CD4-positive, alpha-beta T cell treated with Interleukin-15 for 1 hour (primary cell): ENCODE measurements at places on chromosomes 3 and 15.

GRCh38 chr15:83413054-83413719 lies 34.0 kb upstream of the SH3GL3 start:
- no peak for DNase-seq

DNA sequence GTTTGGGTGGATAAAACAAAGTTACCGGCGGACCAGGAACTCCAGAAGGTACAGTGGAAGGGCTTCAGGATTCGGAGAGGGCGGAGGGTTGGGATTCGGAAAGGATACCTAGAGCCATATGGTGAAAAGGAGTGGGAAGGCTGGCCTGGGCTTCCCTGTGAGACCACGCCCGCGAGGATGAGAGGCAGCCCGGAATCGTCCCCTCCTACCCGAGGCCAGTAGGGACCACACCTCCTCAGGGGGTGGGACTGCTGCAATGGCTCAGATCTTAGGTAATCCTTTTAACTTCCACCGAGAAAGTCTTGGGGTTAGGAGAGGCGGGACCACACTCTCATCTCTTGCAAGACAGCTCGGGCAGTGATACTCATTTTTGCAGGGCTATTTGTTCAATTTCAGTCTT lies 511.3 kb downstream of the OCA2 start:
- DNase-seq = no peak

DNA sequence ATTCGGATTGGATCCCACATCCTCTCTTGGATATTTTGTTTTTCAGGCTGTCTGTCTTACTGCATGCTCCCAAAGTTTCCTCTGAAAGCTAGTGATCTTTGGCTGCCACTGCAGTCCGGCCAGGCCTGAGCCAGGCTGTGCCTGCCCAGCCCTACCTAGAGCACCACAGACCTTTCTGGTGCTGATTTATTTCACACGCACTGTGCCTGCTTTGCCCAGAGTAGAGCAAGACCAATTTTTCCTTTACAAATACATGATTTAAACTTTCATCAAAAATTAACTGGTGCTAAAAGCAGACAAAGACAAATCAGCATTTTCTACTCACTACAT lies 28.0 kb upstream of the NDUFB4 start:
- no peak for DNase-seq

- no peak for DNase-seq
Measured at GRCh38 chr3:85068911-85069310, 110.1 kb downstream of the CADM2 start.

GRCh38 chr3:124467980-124468902 lies 262.0 kb upstream of the UMPS start:
- DNase-seq = no peak

- DNase-seq = no peak
Measured at GRCh38 chr3:71936681-71937080, 151.7 kb upstream of the PROK2 start.

- DNase-seq = no peak
Measured at GRCh38 chr15:96207377-96208006, 123.0 kb upstream of the NR2F2 start.

GRCh38 chr3:60277361-60277800 lies 973.9 kb downstream of the FHIT start:
- no peak for DNase-seq

DNA sequence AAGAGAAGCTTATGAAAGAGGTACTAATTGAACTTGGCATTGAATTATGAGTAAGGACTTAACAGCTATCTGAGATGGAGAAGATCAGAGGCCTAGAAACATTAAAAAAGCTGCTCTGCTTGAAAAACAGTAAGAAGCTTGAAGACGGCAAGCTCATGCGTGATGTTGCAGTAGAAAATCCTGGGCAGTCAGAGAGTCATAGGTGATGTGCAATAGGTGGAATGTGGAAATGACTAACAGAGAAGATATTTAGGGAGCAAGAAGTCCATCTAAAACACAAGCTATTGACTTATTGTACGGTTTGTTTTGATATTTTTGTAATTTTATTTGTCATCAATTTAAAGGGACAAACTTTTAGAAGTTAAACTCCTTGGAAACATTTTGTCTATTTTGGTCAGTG lies 1101.4 kb downstream of the ROBO2 start:
- no peak for DNase-seq

DNA sequence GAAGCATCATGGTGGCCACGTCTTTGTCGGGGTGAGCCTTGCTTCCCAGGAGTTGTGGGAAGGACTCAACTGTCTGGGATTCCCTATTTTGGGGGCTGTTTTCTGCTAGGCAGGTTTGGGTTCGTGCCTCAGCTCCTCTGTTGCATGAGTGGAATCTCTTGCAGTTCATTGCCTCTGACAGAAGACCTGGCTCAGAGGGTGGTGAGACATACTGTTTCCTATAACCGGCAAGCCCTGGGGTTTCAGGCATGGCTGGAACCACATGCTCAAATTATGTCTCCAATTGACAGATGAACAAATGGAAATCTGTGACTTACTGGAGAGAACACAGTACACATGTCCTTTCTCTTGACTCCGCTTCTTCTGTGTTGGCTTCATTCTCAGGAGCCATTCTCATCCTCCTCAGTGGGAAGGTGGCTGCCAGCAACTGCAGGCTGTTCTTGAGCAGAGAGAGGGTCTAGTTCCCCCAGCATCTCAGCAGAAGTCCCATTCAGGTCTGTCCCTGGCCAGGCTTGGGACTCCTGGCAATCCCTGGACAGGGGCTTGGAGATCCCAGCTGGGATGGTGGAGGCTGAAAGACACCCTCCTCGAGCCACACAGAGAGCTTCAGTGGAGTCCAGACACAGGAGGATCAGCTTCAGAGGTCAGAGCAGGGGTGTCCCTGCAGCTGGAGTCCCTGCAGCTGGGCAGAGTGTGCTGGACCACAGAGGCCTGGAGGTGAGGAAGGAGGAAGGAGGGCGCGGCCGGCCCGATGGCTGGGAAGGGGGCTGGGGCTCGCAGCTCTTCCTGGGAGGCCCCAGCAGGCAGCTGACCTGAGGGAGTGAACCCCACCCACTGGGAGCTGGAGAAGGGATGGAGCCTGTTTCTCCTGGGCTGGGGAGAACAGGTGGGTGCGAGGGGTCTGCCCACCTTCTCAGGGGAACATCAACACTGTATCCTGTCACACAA lies 97.6 kb downstream of the LSM3 start:
- no peak for DNase-seq

GRCh38 chr3:188205992-188206416 lies 52.0 kb downstream of the LPP start:
- DNase-seq = no peak

GRCh38 chr3:187572441-187572840 lies 97.8 kb downstream of the SST start:
- DNase-seq = no peak

- DNase-seq = no peak
Measured at GRCh38 chr3:56868706-56869105, 67.0 kb upstream of the ARHGEF3 start.

GRCh38 chr3:155387571-155387970 lies 94.1 kb upstream of the STRIT1 start:
- no peak for DNase-seq

DNA sequence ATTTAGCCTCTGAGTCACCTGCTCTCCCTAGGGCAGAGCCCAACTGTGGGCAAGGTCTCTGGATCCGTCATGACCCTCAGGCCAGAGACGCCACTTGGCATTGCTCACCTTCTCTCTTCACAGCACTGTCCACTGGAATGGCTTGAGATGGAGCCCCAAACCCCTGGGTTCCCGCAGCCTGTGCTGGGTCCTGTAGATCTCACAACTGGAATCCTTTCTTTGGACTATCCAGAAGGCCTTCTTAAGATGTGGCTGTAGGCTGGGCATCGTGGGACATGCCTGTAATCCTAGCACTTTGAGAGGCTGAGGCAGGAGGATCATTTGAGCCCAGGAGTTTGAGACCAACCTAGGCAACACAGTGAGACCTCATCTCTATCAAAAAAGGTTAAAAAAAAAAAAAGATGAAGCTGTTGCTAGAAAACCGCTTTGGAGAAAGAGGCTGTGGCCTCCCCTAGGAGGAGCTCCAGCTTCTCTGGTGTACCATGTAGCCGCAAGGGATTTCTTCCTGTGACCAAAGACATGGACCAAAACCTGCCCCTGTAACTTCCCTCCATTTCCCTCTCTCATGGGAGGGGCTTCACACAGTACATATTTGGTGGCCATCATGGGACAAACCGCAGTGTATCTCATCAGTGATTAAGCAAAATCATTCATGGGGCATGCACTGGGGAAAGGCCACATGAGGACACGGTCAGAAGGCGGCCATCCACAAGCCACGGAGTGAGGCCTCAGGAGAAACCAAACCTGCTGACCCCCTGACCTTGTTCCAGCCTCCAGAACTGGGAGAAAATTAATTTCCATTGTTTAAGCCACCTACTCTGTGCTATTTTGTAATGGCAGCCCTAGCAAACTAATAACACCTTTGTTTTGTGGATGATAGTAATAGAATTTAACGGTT lies 23.3 kb upstream of the BUB1B start:
- DNase-seq = no peak

DNA sequence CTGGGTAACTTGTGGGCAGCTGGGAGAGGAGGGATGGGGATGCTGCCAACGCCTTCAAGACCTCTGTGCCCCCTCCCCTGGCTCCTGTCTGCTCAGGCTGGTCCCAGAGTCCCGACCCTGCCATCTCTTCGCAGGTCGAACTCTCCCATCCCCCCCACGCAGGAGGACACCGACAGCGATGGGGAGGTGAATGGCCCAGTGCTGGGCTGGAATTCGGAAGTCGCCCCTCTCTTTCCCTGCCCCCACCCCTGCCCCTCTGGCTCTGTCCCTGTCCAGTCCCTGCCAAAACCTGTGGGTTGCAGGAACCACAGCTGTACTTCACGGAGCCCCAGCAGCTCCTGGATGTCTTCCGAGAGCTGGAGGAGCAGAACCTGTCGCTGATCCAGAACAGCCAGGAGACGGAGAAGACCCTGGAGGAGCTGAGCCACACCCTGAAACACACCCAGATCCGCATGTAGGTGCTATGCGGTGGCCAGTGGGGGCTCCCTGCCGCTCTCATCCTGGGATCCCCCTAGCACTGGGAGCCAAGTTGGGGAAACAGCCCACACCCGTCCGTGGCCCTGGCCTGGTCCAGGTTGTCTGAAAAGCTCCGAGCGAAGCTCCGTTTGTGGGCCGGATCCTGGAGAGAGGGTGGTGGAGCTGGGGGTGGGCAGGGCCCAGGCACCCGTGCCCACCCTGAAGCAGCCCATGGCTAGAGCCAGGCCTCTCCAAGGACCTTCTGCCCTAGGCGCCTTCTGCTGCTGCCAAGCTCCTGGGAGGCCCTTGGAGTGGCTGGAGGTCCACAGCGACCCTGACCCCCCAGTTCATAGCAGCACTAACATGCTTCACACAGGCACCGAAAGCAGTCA lies 28.7 kb downstream of the CFAP100 start:
- DNase-seq = no peak

DNA sequence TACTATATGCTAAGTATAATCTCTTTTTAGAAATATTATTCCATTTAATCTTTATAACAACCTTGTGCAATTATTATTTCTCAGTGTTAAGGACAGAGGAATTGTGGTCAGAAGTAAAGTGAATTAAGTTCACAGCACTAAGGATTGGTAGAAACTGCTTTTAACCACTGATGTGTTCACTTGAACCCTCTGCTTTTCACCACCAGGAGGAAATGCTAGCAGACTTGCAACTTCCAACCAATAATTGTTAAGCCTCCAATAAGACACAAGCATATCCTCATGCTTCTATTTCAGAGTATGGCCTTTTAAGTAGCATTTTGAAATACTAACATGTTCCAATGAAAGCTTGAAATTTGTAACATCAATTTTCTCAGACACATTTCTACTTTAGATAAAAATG lies 527.4 kb downstream of the SI start:
- DNase-seq = no peak

GRCh38 chr3:10468613-10469354 lies 36.6 kb downstream of the ATP2B2 start:
- no peak for DNase-seq

- no peak for DNase-seq
Measured at GRCh38 chr3:155984791-155985417, 114.5 kb downstream of the GMPS start.

DNA sequence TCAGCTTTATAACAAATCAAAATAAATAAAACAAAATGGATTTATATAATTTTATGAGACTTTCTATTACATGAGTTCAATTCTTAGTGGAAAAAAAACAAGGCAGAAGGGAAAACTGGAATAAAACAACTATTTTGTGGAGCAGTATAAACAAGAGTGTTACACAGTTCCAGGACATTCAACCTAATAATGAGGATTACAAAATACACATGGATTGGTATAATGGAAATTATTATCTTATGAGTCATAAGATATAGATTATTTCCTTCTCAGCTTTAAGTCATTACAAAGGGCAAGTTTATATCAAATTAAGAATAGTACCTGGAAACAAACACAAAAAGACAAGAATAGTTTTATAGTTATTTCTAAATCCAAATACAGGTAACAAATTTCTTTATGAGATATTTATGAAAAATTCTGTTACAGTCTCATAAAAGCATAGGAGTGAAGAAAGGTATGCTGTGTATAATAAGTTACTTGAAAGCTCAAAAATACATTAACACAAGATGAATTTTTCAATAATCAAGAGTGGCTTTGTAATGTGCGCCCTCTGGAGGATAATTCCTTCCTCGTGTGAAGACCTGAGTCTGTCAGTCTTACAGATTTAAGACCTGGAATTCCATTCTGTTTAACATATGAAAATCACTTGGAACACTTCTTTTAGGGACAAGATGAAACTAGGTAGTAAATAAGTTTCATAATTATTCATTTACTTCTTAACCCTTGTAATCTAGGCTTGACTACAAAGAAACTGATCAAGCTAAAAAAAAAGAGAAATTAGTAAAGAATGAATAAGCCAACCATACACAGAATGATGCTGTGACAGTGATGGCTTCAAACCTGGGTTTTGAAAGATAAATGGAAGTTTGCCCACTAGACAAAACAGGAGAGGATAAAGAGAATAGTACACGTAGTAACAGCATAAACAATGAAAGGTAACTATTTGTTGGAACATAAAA lies 9.5 kb downstream of the COPS2 start:
- DNase-seq = no peak

- no peak for DNase-seq
Measured at GRCh38 chr3:34582055-34582454, 783.6 kb downstream of the PDCD6IP start.

DNA sequence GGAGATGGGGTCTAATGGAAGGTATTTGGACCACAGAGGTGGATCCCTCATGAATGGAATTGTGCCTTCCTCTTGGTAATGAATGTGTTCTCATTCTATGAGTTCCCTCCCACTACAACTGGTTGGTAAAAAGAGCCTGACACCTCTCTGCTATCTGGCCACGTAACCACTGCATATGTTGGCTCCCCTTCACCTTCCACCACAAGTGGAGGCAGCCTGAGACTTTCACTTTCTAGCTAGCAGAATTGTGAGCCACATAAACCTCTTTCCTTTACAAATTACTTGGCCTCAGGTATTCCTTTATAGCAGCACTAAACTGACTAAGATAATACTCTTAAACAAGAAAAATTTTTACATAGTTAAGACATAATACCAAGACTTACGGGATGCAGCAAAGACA lies 155.3 kb downstream of the NR1I2 start:
- peak; percentile 16 for DNase-seq

- DNase-seq = no peak
Measured at GRCh38 chr3:119657887-119658702, 2.3 kb downstream of the POPDC2 start.

- DNase-seq = no peak
Measured at GRCh38 chr15:75799190-75799589, 44.1 kb upstream of the UBE2Q2 start.
